Fibroblast of skin of right quadriceps (primary cell): ENCODE measurements at places on chromosomes 5 and 9.

- peak; percentile 41 for DNase-seq
Measured at GRCh38 chr9:36997414-36997813, 36.7 kb downstream of the PAX5 start.

- no peak for DNase-seq
Measured at GRCh38 chr5:159377653-159378052, 47.4 kb upstream of the IL12B start.

GRCh38 chr5:72842816-72843215 is 26.4 kb downstream of the TNPO1 start:
- peak; percentile 49 for DNase-seq

DNA sequence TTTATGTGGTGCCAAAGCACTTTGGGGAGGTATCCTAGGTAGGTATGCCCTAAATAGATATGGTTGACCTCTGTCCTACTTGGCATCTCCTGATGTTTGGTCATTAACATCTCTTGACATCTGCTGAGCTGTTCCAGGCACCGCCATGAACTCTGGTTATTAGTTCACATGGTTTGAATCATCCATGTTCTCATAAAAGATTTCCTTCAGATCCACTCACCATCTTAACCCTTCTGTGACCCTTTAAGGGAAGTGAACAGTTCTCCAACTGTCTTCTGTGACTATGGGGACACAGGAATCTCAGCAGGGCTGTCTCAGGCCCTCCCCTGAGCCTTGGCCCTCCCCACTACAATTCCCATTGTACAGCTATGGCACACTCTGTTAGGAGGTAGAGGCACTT is 167.7 kb downstream of the CDH6 start:
- peak; percentile 87 for DNase-seq

GRCh38 chr9:87717456-87717855 is 8.5 kb upstream of the CTSL start:
- no peak for DNase-seq

DNA sequence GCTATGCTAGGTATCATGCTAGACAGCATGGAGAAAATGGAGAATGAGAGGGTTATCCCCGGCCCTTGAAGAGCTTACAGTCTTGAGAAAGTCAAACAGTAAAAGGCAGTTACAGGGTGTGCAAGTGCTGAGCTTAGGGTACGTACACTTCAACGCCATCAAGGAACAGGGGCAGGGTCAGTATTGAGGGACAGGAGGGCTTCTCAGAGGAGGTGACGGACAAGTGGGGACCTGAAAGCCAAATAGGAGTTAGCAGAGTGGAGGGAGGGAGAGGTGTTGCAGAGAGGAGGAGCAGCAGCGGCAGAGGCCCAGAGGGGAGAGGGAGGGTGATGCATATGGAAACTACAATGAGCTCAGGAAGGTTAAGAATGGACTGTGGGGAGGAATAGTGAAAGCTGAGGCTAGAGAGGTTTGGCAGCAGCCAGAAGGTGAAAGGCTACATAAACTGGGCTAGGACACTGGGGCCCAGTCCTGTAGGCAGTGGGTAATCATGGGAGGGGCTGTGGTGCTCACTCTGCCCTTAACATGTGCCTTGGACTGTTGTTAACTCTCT is 88.0 kb downstream of the NRG2 start:
- no peak for DNase-seq

DNA sequence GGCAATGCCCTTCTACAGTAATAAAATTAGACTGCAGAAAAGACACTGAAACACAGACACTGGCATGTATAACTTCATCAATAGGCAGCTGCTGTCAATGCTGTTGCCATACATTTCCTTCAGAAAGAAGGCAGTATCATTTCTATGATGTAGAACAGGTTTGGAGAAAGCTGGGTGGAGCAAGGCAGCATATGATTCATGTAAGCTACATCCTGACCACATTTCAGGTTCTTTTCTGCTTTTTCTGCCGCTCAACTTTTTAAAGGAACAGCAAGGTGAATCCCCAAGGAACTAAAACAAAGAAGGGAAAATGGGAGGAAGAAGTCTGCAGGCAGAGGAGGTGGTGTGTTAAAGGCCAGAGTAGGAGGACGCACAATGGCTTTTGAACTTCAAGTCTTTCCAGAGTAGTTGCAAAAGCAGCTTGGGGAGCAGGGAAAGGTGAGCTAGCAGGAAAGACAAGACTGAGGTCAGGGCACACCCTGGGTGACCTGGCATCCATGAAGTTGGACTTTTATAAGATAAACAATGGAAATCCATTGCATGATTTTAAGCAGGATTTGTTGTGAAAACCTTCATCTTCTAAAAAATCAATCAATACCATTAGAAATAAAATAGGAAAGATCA is 142.1 kb downstream of the MED10 start:
- DNase-seq, result no peak

GRCh38 chr5:126450346-126450745 is 27.1 kb downstream of the GRAMD2B start:
- no peak for DNase-seq

GRCh38 chr9:134455934-134456755 is 129.9 kb downstream of the RXRA start:
- DNase-seq, result peak; percentile 100

GRCh38 chr5:172874647-172875504 is 40.8 kb downstream of the ERGIC1 start:
- DNase-seq, result no peak

GRCh38 chr9:12289711-12290110 is 403.5 kb upstream of the TYRP1 start:
- no peak for DNase-seq

- no peak for DNase-seq
Measured at GRCh38 chr5:132214491-132214890, 13.2 kb downstream of the P4HA2 start.

GRCh38 chr9:135566552-135566951 is 5.0 kb downstream of the PAEP start:
- DNase-seq, result no peak

DNA sequence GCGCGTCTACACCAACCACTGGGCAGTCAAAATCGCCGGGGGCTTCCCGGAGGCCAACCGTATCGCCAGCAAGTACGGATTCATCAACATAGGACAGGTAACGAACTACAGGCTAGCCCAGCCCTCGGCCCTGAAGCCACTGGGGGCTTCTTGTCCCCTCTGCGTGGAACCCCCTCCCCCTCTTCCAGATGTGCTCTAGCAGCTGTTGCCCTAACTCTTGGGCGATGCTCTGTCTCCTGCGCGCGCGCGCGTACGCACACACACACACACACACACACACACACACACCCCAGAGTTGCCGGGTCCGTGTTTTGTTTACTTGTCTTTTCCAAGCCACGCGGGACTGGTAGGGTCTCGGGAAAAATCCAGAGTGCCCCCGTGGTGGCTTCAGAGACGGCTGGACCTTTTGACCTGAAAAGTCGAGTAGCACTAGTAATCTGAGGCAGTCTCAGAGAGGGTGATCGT is 836 bp downstream of the PCSK5 start:
- peak; percentile 37 for DNase-seq

DNA sequence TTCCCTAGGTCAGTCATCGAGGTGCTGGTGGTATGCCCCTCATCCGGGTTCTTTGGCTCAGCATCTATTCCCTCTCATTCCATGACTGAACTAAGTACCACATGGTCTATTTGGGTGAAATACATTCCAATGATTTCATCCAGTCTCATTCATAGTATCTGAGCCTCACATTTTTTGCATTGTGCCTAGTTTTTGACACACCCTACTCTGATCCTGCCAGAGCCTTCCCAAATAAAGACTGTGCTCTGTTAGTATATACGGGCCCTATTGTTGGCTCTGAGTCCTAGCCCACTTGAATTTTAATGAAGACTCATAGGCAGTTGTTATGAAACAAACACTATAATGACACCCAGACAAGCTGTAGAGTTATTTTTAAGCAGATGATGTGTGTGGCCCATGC is 740.7 kb downstream of the CETN3 start:
- no peak for DNase-seq

GRCh38 chr5:9358961-9359685 is 186.8 kb downstream of the SEMA5A start:
- peak; percentile 83 for DNase-seq

GRCh38 chr5:134447815-134448520 is 36.3 kb upstream of the CDKN2AIPNL start:
- no peak for DNase-seq

GRCh38 chr9:2210201-2210600 is 195.1 kb downstream of the SMARCA2 start:
- no peak for DNase-seq

DNA sequence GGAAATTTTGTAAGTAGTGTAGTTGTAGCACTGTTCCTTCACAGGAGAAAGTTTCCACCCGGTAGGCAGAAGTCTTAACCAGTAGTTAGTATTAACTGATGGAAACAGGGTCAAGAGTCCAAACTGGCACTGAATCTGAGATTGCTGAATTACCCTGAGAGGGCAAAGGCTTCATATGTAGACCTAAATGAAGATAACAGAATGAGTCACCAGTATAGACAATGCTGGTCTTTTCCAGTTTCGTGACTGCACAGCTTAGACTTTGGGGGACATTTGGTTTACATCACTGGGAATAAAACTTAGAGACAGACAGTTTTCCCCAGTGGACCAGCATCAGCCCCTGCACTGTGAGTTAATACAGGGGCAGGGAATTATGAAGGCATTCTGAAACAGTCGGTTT is 60.5 kb downstream of the PCSK5 start:
- DNase-seq, result no peak

DNA sequence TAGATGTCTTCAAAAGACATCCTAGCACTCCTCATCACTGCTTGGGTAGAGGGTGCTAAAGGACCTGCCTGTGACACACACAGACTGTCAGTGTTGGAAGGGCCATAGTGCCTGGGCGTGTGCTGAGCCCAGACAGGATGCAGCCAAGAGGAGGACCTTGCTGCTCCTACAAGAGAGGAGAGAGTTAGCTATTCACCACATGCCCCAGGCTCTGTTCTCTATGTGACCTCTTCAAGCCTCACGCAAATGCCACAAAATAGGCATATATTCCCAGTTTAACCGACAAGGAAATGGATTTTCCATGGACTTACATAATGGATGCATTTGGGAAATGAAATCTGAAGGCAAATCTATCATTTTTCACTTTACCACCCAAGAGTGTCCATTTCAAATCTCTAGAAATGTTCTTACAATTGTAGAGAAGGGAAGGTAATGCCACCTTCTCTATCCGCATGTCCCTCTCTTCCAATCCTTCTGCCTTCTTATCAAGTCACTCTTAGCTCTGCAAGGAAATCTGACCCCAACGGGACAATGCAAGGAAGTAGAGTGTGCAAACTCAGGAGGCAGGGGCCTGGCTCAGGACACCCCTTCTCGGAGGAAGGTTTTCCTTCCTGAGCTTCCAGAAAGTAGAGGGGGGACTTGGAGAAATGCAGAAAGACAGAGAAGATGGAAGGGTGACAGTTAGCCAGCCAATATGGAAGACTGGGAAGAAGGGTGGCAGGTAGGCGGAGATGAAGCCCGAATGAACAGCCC is 49.5 kb downstream of the TRIM32 start:
- DNase-seq, result no peak

DNA sequence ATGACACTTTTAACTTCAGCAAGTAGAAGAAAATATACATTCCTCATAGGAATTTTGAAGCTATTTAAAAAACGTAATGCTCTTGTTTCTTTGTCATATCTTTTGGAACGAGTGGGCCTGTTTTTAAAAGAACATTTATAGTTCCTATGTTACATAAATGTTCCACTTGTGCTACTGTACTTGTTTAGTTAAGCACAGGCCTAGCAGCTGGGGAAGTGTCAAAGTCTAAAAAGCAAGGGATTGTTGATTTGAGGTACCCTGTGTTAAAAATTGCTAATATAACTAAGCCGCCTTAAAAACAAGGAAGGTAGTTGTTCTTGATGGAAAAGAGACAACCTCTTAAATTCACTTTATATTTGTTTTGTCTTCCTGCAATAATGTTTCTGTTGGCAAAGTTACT is 27.2 kb upstream of the ELL2 start:
- DNase-seq, result no peak

DNA sequence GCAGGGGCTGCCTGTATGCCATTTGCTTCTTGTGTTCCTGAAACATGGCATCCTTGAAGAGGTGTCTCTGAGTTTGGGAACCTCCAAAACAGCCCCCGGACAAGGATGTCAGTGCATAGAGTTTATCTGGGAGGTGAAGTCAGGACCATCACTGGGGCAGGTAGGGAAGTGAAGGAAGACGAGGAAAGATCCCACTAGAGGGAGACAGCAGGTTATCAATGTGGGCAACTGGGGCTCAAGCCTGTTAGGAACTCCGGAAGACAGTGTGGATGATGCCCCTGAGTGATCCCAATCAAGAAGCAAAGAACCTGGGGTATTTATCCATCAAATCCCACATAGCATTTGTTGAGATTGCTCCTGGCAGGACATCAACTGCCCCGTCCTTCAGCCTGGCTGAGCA is 233.1 kb downstream of the AGTPBP1 start:
- DNase-seq, result no peak

DNA sequence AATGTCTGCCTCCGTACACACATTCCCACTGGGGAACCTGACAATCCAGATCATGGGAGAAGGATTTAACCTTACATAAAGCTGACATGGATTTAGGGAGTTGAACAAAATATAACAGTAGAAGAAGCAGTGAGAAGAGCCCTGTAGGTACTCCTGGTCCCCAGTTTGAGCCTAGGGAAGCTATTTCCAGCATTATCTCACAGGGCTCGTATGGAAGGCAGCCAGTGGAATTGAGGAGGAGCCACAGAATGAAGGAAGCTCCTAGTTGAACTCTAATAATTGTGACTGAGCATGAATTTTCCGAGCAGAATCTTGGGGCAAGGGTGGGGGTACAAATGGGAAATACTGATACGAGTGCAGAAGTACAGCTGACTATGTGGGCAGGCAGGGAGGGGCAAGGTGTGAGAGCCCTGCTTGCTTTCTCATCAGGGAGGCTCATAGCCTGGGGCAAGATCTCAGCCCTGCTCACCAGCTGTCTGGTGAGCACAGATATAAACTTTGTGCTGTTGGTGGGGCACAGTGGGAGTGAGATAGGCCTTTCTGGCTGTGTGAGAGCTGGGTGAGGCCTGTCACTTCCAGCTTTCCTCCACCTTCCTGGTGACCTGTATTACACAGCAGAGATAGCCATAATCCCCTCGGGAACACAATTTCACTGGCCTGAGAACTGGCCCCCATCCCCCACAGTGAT is 290.7 kb upstream of the IL12B start:
- no peak for DNase-seq

DNA sequence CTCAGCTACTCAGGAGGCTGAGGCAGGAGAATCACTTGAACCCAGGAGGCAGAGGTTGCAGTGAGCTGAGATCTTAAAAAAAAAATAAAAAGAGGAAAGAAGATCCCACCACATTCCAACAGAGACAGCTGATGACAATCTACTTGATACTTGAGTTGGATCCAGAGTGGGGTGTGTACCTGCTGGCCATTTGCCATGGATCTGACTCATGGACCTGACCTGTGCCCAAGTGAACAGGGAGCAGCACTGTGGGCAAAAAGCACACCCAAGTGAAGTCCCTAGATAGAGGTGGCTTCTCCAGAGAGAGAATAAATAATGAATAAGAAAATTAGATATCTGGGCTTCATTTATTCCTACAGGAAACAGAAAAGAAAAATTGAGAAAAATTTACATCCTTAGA is 81.2 kb upstream of the MIER3 start:
- no peak for DNase-seq
